ENCODE measurements at places on chromosomes 3 and 15.

GRCh38 chr3:123861081-123861836 lies 22.9 kb downstream of the MYLK start:
- DNase-seq, result no peak

- DNase-seq, result no peak
These were observed 18.7 kb downstream of the SEMA5B start for GRCh38 chr3:123008840-123009239.

DNA sequence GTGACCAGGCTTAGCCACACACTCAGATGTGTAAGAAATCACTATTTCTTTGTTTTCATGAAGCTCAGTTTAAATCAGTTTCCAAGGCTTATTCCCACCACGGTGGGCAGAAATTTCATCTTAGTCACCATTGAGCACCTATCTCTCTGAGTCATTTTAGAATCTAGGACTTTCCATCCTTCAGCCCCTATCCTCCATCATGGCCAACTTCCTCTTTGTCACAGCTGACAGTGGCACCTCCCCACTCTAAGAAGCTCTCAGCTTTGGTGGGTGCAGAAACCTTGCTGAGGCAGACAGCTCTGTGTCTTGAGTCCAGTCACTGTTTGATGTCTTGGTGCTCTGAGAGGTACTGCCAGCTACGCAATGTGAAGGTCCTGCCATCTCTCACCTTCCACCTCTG lies 32.9 kb downstream of the SNTN start:
- DNase-seq, result no peak

- DNase-seq, result no peak
These were observed 53.9 kb downstream of the ROPN1B start for GRCh38 chr3:126022741-126023359.

- DNase-seq, result no peak
These were observed 27.0 kb upstream of the TFG start for GRCh38 chr3:100682056-100682853.

DNA sequence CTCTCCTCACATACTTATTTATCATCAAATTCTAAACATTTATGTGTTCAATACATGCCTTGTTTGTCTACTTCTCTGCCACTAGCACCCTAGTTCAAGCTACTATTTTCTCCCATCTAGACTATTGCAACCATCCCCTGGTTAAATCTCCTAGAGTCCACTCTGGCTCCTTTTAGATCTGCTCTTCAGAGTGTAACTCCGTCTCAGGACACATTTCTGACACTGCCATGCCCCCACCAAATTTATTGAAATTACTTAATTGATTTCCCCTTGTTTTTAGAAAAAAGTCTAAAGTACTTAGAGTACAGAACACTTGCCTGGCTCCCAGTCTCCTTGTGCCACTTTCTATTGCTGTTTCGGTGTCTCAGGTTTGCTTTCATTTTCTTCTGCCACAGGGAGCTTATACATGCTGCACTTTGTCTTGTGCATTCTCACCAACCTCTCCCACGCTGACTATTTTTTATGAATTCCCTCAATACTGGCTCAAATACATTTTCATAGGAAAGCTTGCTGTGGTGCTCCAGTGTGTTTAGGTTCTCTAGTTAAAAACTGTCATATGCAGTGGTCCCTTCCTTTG lies 792.3 kb downstream of the DIPK2A start:
- no peak for DNase-seq

DNA sequence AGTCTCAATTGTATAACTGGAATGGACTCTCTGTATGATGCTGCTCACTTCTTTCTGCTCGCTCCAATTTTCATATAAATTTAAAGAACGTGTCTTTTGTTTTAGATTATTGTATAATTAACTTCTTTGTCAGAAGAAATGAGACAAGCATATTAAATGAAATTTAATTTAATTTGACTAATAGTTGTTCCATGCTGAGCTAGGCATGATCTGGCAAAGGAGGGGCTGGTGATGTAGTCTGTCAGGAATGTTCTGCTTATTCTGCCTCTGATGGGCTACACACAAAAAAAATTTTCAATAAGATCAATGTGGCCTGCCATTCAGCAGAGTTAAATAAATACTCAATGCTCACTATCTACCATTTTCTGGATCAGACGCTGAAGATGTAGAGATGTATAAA lies 208.4 kb upstream of the CD96 start:
- DNase-seq, result no peak

- DNase-seq, result no peak
These were observed 126.1 kb upstream of the ALDH1A3 start for GRCh38 chr15:100753503-100753902.

DNA sequence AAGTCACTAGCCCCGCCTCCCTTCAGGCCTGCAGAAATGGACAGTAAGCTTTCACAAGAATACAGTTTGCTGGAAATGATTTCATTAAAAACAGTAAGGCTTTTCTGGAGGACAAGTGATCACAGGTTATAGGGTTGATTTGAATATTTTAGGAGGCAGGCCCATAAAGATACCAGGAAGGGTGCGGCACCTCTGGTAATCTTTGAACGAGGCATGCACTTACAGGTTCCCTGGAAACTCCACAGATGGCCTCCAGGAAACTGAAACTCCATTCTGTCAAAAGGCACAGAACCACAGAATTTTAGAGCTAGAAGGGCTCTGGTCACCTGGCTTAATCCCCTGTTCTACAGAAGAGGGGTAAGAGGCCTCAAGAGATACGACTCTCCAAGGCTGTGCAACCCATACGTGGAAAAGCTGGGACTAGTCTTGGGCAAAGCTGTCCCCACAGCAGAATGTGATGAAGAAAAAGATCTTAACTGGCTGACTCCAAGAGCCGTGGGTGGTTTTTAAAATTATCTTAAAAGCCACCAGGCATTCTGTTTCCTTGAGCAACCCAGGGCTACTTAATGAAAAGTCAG lies 1.2 kb downstream of the STARD5 start:
- DNase-seq, result no peak

DNA sequence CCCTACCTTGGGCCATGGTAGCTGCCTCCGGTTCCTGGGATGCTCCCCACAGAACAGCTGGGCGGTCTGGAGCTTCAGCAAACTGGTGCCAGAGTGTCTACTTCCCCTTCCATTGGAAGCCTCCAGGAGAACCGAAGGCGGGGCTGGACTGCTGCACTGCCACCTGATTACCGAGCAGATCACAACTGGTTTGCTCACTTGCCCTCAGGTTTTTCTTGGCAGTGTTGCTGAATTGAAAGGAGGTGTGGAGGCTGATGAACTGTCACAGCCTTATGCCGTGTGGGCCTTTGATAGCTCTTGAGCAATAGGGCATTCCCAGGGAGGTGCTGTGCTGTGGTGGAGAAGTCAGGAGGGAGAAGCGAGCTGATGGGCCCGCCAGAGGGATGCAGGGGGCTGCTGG lies at the start of gene TGM5:
Gene TGM5, minus strand, starts transcription at position 95 of the 400 bp plus-strand sequence. Its CDS starts 79 bp downstream, at position 16.
- no peak for DNase-seq

- DNase-seq, result no peak
These were observed 146.8 kb downstream of the ROBO2 start for GRCh38 chr3:77186728-77187127.

- no peak for DNase-seq
These were observed 257.6 kb upstream of the STT3B start for GRCh38 chr3:31275038-31275572.

GRCh38 chr15:73237910-73238309 lies 130.8 kb downstream of the HCN4 start:
- DNase-seq, result no peak

GRCh38 chr3:24505691-24506550 lies 11.3 kb upstream of the THRB start:
- no peak for DNase-seq

GRCh38 chr3:44045476-44046275 lies 196.0 kb upstream of the TOPAZ1 start:
- DNase-seq, result peak; percentile 82

GRCh38 chr3:168029705-168030104 lies 66.0 kb downstream of the GOLIM4 start:
- no peak for DNase-seq

GRCh38 chr3:134075568-134075825 lies 45.8 kb upstream of the SLCO2A1 start:
- DNase-seq, result no peak

DNA sequence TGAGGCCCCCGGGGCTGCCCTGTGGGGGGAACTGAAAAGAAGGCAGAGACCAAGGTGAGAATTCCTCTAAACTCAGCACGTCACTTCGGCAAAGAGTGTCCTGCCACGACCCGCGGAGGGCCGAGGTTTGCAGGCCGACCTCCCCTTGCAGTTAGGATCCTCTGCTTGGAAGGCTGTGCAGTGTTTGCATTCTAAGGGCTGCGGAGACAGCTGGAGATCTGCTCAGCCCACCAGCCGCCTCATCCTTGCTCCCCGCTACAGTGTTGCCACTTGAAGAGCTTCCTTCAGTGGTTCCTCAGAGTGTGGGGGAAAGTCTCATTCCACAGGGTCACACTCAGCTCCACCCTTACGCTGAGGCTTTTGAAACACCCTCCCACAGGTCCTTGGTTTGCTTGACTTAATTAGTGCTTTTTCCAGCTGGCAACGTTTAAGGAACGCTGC lies 10.8 kb downstream of the SLC51A start:
- DNase-seq, result no peak

DNA sequence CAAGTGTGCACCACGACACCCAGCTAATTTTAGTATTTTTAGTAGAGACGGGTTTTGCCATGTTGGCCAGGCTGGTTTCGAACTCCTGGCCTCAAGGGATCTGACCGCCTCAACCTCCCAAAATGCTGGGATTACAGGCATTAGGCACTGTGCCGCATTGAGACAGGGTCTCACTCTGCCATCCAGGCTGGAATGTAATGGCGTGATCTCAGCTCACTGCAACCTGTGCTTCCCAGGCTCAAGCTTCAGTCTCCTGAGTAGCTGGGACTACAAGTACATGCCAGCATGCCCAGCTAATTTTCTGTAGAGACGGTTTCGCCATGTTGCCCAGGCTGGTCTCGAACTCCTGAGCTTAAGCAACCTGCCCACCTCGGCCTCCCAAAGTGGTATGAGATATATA lies 51.6 kb downstream of the ACAD9 start:
- no peak for DNase-seq

GRCh38 chr3:155334914-155335723 lies 41.6 kb upstream of the STRIT1 start:
- DNase-seq, result no peak

- DNase-seq, result no peak
These were observed 176.2 kb downstream of the P3H2 start for GRCh38 chr3:189944285-189945145.

GRCh38 chr3:18559331-18559842 lies 134.2 kb upstream of the SATB1 start:
- peak; percentile 70 for DNase-seq

GRCh38 chr15:49817100-49817499 lies 196.3 kb downstream of the DTWD1 start:
- DNase-seq, result no peak

- DNase-seq, result no peak
These were observed 466.6 kb downstream of the RAP2B start for GRCh38 chr3:153628591-153628990.

DNA sequence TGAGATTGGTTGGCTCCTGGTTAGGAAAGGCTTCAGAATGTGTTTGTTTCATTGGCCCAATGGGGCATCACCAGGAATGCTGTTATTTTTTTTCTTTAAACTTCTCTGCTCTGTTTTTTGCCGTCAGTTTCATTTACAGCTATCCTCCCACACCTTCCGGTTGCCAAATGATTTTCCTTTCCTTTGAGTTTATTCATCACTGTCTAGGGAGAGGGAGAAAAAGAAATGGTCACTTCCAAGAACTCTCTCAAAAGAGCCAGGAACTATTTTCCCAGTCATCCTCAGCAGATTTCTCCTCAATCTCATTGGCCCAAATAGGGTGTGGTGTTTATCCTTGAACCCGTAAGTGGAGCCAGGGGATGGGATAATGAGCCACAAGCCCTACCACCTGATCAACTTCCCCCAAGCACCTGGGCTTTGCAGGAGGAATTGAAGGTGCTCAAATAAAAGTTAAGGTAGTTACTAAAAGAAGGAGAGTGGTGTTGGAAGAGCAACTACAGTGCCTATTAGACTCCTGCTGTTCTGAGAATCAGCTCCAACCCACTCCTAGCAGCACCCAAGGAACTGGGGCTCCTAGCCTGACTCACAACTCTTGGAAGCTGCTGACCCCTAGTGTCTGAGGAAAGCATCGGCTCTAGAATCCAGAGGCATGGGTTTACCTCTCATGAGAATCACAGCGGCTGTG lies 183.8 kb upstream of the IL12A start:
- DNase-seq, result no peak

DNA sequence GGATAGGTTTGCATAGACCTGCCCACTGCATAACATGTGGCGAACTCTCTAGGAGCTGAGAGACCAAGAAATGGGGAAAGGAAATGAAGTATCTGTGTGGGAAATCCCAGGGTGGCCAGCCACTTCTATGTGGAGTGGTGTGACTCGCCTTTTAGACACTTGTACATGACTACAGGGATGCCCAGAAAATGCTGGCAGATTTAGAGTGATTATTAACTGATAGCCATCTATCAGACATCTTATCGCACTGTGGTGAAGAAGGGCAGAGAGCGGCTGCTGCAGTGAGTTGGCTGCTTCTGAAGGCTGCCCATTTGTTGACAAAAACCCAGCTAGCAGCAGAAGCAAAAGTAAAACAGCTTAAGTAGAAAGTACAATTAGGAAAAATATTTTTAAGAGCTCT lies 18.1 kb upstream of the STAC start:
- DNase-seq, result no peak

DNA sequence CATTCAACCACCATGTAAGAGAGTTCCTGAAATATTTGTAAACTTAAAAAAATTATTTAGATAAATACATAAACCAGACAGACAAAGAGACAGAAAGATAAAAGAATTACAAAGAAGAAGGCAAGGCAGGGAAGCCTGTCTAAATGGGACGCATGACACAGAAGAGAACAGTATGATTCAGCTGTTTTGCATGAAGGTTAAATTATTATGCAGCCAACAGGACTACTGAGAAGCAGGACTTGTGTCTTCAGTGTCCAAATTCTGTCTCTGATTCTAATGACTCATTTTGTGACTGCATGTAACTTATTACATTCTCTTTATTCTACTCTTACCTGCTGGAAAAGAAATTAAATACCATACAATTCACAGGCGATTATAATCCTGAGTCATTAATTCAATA lies 340.4 kb upstream of the KCNMB2 start:
- no peak for DNase-seq

DNA sequence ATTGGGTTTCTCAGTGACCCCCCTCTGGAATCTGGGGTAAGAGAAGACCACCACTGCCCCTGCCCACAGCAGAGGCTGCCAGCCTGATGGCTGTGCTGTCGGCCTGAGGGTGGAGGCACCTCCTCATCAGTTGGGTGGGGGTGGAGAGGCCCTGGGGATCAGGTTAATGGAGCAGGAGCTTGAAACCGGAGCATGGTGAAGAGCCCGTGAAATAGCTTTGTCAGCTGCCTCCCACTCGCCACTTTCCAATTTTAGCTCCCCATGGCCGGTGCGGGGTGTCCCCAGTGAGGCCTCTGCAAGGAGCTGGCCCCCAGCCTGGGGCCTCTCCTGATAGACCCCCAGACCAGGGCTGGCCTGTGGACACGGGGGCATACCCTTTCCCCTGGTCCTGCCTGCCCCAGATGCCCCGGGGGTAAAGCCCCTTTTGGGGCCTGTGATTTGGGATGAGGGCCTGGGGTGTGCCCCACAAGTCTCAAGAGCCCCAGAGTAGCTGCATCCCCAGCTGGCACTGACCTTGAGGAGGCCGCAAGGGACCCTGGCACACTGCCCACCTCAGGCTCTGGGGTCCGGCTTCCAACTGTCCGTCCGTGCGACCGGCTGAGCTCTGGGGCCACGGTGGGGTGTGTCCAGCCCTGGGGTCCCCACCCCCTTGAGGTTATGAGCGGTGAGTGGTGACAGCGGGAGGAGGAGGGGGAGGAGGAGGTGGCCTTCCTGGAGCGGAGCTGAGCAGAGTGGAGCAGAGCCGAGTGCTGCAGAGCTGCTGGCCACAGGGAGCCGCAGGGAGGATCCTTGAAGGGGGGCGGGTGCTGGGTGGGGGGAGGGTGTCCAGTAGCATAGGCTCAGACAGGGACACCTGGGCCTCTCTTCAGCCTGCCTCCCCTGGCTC lies at the start of gene HHATL:
Gene HHATL, minus strand, starts transcription at position 733 of the 886 bp plus-strand sequence. CDS start 1,972 bp downstream, outside the sequence.
- DNase-seq, result no peak
